ENCODE measurements at places on chromosomes 1 and 21.
A peak's percentile ranks its signal among the peaks of the same experiment; 100 is the strongest.

- DNase-seq, result no peak
Observed at GRCh38 chr1:21001042-21001441, 175.7 kb downstream of the EIF4G3 start.

DNA sequence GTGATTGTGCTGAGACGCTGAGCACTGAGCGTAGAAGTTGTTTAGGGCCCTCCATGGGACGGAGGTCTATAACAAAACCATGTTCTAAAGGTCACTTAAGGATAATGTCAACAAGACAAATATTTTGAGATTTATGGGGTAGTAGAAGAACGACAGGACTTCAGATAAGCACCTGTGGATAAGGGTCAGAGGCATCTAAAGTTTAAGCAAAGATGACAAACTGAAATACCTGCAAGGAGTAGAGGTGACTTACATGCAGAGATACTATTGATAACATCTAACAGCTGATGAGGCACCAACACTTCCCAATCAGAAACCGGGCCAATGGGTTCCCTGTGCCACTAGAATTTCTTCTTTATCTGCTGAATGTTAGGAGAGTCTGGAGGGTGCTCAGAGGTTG lies 83.5 kb downstream of the CENPF start:
- DNase-seq, result no peak

DNA sequence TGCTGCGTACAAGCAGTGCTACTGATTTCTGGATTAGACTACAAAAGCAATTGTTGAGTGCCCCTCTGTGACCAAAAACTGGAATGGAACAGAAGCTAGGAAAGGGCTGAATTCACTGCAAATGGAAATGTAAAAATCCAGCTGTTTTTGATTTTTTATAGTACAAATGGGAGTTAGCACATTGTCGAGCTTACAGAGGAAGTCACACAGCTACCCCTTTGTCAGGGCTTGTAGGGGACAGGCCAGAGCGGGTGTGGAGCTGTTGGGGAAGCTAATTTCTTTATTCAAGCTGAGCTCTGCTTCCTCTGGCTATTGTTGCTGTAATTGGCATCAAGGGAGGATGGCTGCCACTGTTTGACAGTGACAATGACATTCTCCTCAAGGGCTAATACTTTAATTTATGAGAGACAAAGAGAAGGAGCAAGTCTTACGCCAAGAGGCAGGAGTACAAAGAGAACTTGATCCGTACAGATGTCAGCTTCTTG lies 96.1 kb downstream of the SLC35F3 start:
- no peak for DNase-seq

DNA sequence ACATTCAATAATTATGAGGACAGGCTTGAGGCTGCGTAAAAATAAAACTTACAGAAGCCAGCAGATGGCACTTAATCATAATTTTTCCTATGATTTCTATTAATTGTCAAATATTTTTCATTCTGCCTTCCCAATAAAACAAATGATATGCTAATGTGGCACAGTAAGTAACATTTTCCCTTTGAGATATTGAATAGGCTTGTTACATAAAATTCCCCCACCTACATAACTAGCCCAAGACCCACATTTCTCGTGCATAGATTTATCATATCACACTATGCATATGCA lies 55.4 kb upstream of the PTGFRN start:
- no peak for DNase-seq

DNA sequence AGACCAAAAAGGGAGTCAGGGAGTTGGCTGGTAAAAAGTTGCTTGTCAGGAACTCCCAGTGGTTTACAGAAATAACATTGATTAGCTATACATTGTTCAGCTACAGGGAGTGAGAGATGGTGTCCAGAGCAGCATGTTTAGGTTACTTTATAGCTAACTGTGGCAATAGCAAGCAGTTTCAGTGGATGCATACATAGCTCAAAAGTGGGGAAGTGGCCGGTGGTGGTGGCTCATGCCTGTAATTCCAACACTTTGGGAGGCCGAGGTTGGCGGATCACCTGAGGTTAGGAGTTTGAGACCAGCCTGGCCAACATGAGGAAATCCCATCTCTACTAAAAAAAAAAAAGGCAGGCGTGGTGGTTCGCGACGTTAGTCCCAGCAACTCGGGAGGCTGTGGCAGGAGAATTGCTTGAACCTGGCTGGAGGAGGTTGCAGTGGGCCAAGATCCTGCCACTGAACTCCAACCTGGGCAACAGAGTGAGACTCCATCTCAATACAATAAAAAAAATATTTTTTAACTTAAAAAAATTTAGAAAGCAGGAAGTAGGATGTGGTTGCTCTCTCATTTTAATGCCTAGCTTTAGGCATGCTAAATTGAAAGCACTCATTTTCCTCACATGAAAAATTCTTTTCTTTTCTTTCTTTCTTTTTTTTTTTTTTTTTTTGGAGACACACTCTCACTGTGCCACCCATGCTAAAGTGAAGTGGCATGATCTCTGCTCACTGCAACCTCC lies 109.7 kb downstream of the PPIAL4G start:
- DNase-seq, result no peak

DNA sequence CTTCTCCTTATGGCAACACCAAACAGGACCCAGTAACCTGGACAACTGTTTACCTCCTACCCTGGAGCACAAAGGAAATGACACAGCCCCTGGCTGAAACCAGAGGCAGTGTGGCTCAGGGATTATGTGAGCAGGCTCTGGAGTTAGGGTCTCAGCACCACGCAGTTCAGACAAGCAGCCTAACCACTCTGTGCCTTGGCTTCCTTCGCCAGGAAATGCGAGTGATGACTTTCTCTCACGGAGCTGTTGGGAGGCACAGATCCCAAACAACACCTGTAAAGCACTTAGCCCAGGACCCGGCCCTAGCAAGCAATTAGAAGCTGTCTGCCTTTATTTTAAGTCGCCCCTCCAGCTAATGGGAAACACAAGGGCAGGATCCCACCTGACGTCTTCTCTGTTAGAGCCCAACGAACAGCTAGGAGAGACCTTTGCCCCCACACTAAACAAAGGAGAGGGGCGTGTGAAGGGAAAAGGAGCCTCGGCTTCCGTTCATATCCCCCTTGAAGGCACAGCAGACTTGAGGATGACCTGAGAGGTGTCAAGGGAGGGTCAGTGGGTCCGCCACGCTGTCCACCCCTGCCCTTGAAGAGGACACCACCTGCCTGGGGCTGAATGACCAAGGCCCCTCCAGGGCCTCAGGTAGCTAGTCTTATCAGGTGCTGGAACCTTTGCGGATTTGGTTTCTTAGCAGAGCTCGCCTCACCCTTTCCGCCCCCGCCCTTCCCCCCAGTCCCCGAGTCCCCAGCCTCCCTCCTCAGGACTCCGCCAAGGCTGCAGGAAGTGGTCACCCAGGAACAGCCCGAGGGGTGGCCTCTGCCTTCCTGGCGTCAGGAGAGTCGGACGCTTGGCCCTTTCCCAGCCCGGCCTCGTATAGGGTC lies 860 bp downstream of the TMEM63A start:
- DNase-seq, result no peak

- no peak for DNase-seq
Observed at GRCh38 chr1:98053471-98054366, 132.9 kb upstream of the DPYD start.

DNA sequence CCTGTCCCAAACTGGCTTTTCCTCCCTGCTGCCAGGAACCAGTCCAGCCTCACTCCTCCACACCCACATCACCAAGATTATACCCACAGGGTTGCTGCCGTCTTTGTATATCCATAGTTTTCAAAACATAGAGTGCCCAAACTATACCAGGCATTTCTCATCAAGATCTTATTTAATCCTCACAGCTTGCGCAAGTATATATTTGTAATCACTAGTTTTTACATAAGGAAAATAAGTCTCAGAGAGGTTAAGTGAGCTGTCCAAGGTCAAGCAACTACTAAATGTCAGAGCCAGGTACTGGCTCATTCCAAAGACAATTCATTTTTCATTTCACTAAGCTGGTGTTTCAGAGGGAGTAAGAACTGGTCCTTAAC lies 34.9 kb upstream of the ZNF362 start:
- no peak for DNase-seq

DNA sequence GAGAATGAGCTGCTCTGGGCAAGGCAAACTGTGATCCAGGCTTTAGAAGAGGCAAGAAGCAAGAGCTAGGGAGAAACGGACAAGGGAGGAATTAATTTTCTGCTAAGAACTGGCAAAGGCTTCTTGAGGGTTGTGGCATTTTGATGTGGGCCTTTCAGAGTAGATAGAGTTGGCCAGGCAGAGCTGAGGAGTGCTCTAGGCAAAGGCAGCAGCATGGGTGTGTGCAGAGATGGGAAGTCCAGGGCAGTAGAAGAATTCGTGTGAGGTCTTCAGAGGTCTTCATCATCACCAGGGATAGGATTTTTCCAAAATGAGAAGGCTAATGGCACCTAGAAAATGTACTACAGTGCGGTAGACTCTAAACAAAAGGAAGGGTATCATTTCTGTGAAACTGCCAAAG lies 237.8 kb downstream of the LTN1 start:
- DNase-seq, result no peak

GRCh38 chr1:153649137-153649862 lies 9.2 kb upstream of the SNAPIN start:
- DNase-seq, result no peak

- no peak for DNase-seq
Observed at GRCh38 chr1:230308821-230309220, 117.3 kb downstream of the PGBD5 start.

GRCh38 chr1:200409203-200409760 lies 554 bp downstream of the ZNF281 start:
- DNase-seq, result peak; percentile 40

DNA sequence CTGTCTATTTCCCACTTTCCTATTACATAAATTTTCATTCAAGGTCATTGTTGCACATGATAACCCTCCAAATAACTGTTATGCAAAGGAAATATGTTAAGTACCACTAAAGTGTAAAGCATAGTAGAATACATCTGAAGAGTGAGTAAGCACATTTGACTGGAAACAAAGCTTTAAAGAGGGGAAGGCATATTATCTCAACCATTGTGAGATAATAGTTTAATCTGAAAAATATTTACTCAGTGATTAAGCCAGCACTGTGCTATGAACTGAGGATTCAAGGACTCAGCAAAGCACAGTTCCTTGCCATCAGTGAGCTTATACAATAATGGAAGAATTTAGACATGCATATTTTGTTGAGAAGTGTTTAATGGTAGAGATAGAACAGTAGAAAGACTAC lies 127.4 kb downstream of the HMCN1 start:
- DNase-seq, result no peak

DNA sequence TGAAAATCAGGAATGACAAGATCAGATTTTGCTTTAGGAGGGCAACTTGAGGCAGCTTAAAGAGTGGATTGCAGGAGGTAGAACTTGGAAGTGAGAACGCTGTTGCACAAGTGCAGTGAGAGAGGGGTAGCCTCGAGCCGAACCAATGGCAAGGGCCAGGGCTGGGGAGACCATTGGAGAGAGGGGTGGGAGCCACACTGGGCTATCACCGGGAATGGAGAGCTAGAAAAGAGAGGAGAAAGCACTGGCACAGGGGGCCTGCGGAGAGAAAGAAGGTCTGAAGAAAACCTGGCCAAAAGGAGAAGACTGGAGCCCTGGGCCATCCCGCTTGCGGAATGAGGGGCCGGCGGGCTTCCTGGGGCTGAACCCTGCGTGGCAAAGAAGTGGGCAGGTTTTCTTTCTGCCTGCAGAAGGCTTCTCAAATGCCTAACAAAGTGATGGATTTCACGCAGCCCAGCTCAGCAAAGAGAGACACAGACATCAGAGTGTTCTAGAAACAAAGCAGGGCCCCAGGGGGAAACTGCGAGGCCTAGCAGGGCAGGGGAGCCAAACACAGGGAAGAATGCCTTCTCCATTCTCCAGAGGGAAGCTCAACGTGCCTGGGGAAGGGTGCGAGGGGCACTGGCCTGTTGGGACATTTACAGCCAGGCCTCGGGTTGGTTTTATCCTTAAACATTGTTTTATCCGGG lies 1.2 kb upstream of the SLC37A1 start:
- DNase-seq, result no peak

DNA sequence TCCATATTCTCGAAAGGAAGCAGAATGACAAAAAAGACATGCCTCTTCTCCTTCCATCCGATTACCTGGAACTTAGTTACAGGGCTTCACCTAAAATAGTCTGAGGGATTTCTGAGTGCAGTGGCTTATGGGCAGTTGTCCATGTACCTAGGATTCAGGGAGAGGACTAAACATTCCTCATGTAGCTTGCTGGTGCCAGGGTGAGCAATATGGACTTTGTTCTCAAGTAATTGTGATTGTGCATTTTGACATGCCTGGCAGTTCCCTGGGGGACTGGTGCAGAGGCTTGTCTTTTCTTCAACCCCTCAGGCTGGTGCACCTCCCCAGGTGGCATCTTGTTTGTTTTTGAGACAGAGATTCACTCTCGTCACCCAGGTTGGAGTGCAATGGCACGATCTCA lies 6.1 kb upstream of the PSEN2 start:
- no peak for DNase-seq

GRCh38 chr1:35448344-35448801 lies 108.8 kb downstream of the KIAA0319L start:
- DNase-seq, result no peak
